ENCODE measurements at places on chromosomes 16 and 17. TPM values are rescaled to one million over a fixed set of nuclear protein-coding genes. Genes with fewer than 3 reads are reported as not detected.

Gene KRTAP16-1
- total RNA-seq: 1.00 TPM

GRCh38 chr16:73126525-73126853, 78.6 kb upstream of the ZFHX3 start:
- DNase-seq: no peak

Gene TBC1D3B
- 5.4 TPM for total RNA-seq

DNA sequence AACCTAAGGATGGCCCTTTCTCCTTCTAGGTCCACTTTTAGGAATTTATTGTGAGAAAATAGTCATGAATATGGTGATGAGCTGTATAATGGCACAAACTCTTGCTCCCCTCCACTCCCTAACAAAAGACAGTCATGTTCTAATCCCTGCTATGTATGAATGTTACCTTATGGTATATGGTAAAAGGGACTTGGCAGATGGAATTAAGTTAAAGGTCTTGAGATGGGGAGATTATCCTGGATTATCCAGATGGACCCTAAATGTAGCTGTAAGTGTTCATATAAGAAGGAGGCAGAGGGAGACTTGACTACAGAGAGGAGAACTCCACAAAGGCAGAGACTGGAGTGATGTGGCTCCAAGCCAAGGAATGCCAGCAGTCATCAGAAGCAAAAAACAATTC, 296.1 kb downstream of the SOX9 start:
- DNase-seq: no peak

Gene TLCD2
- total RNA-seq: 0.14 TPM

All from CD8-positive, alpha-beta T cell (primary cell).